ENCODE measurements at places on chromosomes 7 and 10.
A peak's percentile ranks its signal among the peaks of the same experiment; 100 is the strongest.

DNA sequence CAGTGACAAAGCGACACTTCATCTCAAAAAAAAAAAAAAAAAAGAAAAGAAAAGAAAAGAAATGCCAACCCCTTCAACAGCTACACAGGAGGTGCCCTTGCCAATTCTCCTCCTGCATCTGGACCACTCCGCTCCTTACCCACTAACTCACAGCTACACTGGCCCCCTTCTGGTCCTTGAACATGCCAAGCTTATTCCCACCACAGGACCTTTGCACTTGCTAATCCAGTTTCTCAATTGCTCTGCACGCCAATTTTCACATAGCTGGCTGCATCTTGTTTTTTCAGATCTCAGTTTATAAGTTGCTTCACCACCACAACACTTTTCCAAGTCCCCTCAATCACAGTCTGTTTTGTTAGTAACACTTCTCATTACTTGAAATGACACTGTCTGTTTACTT, 5.5 kb downstream of the PDAP1 start:
- no peak for DNase-seq

GRCh38 chr10:132062116-132062515, 3.6 kb upstream of the JAKMIP3 start:
- no peak for DNase-seq

- no peak for DNase-seq
Observed at GRCh38 chr10:82564353-82565196, 689.6 kb downstream of the NRG3 start.

DNA sequence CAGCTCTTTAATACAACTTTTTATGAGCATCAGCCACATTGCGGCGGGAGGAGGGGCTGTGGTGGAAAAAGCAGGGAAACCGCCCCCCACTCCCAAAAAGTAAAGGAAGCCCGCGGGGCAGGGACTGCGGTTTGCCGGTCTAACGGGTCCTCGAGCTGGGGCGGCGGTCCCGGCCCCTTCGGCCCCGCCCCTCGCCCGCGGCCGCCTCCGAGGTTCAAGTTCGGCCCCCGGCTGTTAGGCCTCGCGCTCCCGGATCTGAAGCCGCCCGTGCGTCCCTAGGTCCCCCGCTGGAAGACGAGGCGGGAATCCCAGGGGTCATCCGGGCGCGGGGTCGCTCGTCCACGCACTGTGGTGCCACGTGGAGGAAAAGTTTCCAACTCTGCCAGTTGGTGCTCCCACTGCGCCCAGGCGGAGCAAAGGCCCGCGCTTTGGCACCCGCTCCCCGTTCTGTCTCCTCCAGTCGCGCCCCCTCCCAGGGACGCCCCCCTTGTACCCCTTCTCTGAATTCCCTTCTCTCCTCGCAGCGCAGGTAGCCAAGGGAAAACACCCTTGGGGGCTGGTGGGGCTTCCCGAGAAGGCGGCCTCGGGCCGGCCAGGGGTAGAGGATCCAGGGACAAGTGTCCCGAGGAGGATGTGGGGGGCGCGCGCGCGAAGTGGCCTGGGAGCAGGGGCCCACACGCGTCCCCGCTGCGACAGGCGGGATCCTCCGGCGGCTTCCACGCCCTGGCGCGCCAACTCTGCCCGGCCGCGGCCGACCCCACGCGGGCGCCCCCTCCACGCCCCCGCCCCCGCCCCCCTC, 798 bp upstream of the AUTS2 start:
- DNase-seq, result no peak

DNA sequence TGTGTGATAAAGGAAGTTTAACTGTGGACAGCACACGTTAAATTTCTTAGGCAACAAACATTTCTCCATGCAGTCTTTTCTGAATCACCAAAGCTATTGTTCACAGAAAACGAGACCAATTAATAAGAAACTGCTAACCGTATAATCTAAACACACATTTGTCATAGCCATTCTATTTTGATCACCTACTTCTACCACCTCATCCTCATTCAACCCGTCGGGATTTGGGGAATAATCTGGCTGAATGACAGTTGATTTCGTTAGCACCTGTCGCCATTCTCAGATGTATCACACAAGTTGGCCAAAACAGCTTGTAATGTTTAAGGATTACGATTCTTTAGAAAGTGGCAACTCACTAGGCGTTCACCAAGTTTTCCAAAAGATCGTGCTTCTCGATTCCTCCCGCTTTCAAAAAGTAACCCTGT, 1.2 kb downstream of the EZH2 start:
- peak; percentile 11 for DNase-seq

GRCh38 chr10:75736151-75736640, 304.8 kb downstream of the LRMDA start:
- DNase-seq, result no peak

DNA sequence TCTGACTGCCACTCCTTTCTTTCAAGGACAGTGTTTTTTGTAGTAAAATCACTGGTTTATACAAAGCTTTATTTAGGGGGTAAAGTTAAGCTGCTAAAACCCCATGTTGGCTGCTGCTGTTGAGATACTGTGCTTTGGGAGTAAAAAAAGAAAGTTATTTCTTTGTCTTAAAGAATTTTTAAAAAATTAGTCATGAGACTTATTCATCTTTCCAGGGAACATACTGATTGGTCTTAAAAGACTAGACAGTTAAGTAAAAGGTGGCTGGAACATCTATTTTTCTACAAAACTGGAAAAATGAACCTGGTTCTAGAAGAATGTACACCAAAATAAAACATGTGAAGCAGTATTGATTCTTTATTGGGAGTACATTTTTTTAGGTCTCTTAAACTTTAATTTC, 20.6 kb downstream of the BBIP1 start:
- no peak for DNase-seq

GRCh38 chr7:149742075-149742701, 31.2 kb downstream of the ZNF467 start:
- DNase-seq, result peak; percentile 64

GRCh38 chr10:78685466-78686103, 383.2 kb upstream of the ZMIZ1 start:
- no peak for DNase-seq

GRCh38 chr10:32384171-32384570, 37.2 kb upstream of the EPC1 start:
- DNase-seq, result no peak

GRCh38 chr10:93070378-93071176, 3.1 kb upstream of the CYP26A1 start:
- no peak for DNase-seq

- no peak for DNase-seq
Observed at GRCh38 chr10:122404576-122404975, 30.1 kb downstream of the PLEKHA1 start.

DNA sequence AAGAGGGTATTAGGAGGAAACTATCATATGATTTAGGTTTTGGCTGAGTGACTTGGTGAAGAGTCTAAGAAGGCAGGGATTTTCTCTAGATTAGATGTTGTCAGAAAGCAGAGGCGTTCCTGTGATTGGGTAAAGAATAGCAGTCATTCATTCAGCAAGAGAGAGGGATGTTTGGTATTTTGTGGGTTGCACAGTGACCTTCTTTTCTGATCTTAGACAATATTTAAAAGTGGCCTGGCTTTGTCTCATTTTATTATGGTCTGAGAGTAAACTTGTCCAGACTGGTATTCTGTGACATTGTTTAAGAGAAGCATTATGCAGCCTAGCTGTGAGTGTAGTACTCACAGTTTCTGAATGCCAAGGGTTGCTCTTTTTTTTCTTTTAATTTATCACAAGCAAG, 18.5 kb downstream of the HYAL4 start:
- DNase-seq, result no peak

GRCh38 chr10:87579563-87579962, 74.9 kb downstream of the MINPP1 start:
- no peak for DNase-seq

DNA sequence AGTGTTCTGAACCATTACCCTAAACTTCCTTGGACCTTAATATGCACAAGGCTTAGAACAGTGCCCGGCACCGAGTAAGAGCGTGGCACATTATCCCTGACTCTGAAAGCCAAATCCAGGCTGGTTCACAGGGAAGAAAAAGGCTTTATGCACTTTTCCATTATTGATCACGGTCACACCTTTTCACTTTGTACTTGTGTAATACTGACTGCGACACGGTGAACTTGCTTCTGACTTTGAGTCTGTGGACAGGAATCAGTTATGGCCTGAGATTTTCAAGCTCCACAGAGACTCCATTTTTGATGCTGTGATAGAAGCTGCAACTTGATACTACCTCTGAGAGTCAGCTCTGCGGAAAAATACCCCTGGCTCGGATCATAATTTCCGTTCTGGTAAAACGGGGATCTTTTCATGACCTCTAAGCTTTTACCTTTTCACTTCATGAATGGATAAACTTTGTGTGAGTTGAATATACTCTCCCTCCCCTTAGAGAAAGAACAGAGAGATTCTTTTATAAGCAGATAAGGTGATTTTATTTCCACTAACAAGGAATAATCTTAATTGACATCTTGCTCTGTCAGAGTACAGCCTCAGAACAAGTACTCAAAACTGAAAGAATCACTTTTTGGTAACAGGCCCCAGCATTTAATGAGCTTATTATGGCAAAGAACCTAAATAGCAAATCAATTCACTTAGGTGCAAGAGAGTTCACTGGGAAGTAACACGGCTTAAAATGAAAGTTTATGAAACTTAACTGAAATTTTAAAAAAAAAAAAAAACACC, 88.8 kb downstream of the ELMO1 start:
- no peak for DNase-seq

GRCh38 chr7:65411249-65411648, 37.6 kb downstream of the ZNF92 start:
- no peak for DNase-seq

DNA sequence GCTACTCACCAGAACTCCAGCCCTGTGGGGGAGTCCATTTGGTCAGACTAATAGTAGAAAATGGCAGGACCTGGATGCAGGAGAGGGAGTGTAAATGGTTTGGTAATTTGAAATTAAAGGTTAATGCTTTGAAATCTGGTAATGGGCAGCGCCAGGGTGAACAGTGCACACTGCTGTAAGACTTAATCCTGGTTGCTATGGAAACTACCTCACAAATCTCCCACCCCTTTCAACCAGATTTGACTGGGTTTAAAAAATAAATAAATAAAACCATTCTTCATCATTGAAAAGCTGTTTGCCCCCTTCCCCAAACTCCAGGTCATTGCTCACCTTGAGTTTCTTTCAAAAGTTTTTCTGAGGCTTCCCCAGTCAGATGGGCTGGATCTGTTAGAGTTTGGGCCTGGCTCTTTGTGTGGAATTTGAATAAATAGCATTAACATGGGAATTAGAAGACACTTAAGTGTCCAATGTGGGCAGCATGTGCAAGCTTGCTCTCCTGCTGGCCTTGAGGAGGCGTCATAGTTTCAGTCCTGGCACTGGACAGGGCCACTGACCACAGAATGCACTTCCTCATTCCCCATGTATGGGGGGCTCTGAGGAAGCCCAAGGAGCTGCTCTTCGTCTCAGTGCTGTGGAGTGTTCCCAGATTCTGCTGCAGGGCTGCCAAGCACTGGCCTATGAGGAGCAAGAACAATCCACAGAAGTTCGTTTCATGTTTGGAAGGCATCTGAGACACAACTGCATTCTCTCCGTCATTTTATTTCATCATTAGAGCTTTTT, 90.7 kb downstream of the LRRC4 start:
- no peak for DNase-seq

DNA sequence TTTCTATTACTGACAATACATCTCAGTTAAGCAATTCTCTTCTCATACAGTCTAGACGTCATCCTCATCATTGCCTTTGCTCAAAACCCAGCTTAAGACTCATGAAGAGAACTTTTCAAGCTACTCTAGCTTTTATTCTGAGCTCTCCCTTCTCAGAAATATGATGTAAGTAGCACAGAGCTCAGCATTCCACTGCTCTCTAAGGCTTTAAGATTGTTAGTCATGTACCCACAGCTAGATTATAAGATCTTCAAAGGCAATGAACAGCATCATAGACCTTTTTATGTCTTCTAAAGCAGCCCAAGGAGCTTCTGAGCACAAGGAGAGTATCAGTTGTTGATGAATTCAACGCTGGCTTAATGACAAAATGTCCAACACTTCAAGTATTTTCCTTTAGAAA, 119.3 kb downstream of the NRP1 start:
- no peak for DNase-seq

DNA sequence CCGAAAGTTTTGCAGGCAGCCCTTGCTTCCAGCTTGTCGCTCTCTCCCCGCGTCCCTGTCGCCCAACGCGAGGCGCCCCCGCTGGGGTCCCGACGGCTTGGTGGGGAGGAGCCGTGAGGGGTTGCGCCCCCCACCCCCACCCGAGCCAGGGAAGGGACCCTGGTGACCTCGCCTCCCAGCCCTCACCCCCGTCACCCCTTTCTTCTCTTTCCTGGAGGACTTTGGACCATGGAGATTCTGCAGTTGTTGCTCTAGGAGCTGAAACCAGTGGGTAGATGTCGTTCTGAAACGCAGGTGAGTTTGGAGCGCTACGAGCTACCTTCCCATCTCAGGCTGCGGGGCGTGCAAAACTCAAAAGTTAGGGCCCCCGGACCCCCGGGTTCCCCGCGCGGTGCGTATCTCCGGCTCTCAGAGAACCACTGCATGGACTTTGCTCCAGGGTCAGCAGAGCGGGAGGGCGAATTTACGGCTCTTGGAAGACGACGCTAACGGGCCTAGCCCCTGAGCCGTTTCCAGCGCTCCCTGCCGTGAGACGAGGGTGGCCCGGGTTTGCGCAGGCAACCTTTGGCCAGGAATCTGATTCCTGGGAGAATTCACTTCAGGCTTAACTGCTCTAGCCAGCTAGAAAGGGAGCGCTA, 684 bp upstream of the ATXN7L1 start:
- no peak for DNase-seq

GRCh38 chr7:19106241-19107080, 11.0 kb downstream of the TWIST1 start:
- no peak for DNase-seq

DNA sequence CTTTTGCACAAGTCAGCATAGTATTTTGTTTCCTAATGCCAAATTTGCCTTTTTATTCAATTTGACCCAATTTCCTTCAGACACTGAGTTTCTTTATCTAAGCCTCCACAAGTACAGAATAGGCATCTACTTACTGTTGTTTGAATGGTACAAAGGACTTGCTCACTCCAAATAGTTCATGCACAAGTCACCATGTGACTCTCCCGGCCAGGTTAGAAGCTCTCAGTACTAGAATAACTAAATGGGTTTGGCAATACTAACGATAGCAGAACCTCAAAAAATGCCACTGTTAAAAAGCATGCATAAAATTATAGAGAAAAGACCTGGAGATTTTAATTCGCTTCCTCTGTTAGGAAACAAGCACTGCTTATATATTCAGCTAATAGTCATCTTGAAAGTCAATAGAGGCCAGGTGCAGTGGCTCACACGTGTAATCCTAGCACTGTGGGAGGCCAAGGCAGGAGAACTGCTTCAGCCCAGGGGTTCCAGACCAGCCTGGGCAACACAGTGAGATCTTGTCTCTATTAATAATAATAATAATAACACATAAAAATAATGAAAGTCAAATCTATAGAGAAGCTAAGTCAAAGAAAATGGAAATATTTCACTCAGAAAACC, 335.8 kb upstream of the MBL2 start:
- no peak for DNase-seq

GRCh38 chr10:44312401-44312800, 72.5 kb downstream of the CXCL12 start:
- DNase-seq, result no peak
